ENCODE measurements at places on chromosomes 16 and 17.

GRCh38 chr16:26987597-26988010, 79.1 kb upstream of the C16orf82 start:
- no peak for DNase-seq

DNA sequence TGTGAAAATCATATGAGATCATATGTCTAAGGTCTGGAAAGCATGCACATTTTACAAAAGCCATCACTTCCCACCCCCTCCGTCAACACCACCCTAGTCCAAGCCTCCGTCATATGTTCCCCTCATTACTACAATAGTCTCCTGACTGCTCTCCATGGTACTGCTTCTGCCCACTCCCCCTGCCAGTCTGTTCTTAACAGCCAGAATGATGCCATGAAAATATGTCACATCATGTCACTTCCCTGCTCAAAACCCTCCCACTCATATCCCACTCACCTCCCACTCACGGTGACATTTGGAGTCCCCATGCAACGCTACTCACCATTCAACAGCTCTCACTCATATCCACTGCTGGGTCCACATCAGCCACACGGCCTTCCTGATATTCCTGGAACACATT, 432.3 kb downstream of the XYLT1 start:
- DNase-seq = no peak

- peak; percentile 59 for DNase-seq
Measured at GRCh38 chr17:13594762-13595598, 6.7 kb downstream of the HS3ST3A1 start.

GRCh38 chr16:57115168-57115513, 22.8 kb downstream of the CPNE2 start:
- DNase-seq = no peak

GRCh38 chr17:82844796-82845162, 5.0 kb upstream of the ZNF750 start:
- DNase-seq = no peak

DNA sequence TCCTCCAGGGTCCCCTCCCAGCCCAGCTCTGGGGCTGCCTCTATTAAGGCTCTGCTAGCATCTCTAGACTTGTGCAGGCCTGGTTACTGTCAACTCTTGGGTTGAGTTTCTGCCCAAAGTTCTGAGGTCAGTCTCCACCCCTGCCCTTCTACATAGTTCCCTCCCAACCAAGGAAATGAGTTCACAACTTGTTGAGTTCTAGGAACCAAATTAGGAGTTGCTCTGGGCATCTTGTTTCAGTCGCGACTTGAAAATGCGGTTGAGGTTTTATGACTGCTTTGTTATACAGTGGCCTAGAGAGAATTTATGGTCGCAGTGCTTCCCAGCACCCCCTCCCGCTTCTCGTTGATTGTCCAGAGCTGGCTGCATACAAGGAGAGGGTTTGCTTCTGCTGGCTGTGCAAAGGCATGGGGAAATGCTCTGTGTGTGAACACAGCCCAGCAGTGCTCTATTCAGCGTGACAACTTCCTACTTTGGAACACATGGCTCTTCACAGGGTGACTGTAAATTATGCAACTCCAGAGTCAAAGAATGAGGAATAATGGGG, 20.2 kb downstream of the GNAO1 start:
- no peak for DNase-seq

GRCh38 chr17:9792181-9792840, 919 bp upstream of the DHRS7C start:
- DNase-seq = peak; percentile 59

GRCh38 chr17:45906927-45907622, 12.7 kb downstream of the MAPT start:
- no peak for DNase-seq

DNA sequence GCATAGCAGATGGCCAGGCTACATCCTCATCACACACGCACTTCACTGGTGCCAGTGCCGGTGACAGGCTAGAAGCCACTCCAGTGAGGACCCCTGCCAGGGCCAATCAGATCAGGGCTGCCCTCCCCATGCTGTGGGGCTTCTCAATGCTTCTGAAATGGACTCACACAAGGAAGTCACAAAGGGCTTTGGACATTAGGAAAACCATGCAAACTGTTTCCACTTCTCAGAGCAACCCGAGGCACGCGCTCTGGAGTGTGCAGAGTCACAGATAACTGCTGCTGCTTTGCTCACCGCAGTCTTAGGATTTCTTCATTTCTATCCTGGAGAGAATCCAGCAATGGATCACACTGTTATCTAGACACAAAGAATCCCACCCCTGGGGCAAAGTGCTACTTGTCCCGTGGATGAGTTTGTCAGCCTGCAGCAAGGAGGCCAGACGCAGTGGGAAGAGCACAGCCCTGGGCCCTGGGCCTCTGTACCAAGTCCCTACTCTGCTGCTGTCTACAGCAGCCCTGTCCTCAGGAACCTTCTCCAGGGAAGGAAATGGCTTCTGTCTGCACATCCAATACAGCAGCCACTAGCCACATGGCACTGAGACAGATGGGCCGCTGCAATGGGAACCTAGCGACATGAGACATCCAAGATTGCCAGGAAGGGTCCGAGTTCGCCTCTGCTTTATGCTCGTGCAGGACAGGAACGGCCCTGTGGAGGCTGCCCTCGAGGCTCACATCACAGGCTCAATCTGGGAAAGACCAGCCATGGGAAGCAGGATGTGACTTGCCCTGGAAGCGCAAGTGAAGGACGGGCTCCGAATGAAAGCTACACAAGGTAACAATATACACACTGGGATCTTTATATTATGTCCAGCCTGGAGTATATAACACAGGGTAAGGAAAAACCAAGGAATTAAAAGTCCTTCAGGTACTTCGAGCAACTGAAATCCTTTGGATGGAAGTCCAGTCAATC, 169.3 kb downstream of the ZFHX3 start:
- DNase-seq = no peak

GRCh38 chr16:24116046-24116776, 139.9 kb upstream of the CACNG3 start:
- no peak for DNase-seq

- DNase-seq = no peak
Measured at GRCh38 chr17:17987901-17988300, 15.2 kb downstream of the DRC3 start.

DNA sequence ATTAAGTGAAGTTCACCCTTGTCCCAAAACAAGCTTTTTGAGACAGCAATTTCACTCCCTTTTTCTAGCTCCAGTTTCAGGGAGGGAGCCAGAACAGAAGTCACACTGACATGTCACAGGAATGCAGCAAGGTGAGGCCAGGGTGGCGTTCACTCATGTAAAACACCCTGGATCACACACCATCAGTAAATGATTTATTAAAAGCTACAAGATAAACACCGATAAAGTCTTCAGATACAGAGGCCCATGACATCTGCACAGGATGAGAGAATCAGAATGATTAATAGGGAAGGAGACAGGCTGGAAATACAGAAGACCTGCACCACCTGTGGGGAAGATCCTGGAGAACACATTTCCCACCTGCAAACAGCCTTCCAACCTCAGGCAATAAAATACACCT, 77.5 kb upstream of the DYNLRB2 start:
- DNase-seq = no peak

DNA sequence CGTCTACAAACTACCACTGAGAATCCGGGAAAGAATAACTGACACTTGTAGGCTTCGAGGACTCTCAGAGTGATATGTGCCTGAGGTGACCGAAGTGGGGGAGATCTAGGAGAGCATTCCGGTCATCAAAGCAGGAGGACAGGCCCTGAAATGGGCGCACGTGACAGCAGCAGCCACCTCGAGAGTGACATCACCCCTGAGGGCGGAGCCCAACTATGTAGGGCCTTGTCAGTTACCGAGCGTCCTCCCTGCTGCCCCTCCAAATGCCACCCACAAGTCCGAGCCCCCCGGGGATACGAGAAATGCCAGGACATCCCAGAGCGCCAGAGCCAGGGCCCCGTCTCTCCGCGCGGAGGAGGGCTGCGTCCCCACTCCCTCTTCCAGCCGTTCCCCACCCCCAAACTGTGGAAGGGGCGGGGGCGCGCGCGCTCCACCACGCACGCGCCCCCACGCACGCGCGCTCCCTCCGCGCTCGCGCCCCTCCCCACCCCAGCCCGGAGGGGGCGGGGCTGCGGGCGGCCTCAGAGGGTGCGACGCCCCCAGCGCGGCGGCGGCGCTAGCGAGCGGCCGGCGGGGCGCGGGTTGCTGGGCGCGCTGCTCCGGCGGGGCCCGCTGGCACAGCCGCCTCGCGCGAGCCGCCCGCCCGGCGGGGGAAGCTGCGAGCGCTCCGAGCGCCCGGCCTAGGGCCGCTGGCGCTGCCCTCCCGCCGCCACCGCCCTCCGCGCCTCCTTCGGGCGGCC, at the start of gene TANC2:
TANC2 (plus strand) TSS at position 550 of the 740 bp plus-strand sequence. CDS start 43,325 bp downstream, outside the sequence.
- peak; percentile 51 for DNase-seq

DNA sequence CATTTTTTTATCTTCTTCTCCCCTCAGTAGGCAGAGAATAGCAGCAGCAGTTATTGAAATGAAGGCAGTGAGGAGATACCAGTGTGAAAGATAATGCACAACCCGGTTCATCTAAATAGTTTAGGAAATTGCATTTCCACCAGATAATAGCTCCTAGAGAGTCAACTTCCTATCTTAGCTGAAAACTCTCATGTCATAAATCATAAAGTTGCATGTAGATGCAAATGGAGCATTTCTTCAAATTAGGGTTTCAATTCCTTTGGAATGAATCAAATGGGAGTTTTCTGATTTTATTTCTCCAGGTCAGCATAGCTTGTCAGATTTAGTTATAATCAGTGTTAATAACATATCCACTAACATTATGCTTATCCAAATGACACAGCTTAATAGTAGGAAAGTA, 335.3 kb downstream of the CNTNAP4 start:
- no peak for DNase-seq

- DNase-seq = no peak
Measured at GRCh38 chr17:35536664-35537171, 760 bp downstream of the SLFN12L start.

GRCh38 chr17:283911-284675, 68.5 kb downstream of the RPH3AL start:
- DNase-seq = no peak

DNA sequence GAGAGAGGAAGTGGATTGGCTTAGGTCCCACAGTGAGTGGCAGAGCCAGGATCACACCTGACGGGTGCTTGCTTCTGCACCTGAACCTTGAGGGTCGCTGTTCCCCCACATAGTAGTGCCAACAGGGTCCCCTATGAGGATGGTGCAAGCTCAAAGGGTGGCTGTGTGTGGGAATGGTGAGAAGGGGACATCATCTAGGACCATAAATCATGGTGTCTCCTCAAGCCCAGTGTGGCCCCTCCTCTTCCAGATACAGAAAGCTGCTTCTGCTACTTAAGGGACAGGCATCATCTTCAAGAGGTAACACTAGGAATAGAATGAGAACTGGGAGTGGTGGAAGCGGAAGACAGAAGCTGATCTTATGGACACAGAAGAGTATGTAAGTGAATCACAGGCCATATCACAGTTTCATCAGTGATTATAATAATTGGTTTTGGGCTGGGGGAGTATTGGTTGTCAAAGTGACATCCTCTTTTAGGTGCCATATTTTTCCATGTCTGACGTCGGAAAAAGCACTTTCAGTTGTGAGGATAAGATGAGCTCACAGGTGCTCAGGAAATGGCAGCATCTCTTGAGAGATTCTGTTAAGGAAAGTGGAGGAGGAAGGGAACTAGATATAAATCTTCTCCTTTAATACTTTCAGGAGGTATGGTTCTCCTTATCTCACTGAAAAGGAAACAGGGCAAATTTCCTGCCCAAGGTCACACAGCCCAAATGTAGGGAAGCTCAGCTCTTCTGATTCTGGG, 83.2 kb upstream of the HNF1B start:
- DNase-seq = no peak

DNA sequence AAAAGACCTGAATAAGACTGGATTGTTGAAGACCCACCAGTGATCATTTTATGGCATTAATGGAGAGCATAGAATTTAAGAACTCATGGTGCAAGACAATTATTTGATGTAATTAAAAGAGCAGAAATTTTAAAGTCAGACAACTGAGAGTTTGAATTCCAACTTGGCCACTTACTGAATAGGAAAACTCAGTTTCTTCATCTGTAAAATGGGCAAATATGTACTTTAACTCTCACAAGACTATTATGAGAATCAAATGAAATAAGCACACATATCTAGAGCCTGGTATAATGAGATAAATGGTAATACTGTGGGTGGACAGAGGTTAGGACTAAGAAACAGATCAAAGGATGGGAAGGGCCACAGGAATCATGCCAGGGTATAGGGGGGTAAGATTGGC, 88.0 kb downstream of the SOX9 start:
- DNase-seq = no peak

DNA sequence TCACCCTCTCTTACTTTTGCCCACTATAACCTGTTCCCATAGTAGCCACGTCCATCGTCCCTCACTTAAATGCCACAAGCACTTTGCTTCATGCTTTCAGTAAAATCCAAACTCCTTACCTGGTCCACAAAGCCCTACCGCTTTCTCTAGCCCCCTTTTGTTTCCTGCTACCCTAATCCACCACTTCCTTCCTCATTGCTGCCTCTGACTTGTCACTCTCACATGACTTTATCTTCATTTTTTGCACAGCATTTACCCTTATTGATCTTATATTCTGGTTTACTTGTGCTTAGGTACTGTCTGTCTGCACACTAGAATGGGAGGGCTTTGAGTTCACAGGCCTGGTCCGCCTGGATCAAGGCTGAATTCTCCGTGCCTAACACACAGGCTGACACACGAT, 340.0 kb downstream of the XYLT1 start:
- no peak for DNase-seq

GRCh38 chr16:69840975-69841374, 78.8 kb downstream of the WWP2 start:
- no peak for DNase-seq

DNA sequence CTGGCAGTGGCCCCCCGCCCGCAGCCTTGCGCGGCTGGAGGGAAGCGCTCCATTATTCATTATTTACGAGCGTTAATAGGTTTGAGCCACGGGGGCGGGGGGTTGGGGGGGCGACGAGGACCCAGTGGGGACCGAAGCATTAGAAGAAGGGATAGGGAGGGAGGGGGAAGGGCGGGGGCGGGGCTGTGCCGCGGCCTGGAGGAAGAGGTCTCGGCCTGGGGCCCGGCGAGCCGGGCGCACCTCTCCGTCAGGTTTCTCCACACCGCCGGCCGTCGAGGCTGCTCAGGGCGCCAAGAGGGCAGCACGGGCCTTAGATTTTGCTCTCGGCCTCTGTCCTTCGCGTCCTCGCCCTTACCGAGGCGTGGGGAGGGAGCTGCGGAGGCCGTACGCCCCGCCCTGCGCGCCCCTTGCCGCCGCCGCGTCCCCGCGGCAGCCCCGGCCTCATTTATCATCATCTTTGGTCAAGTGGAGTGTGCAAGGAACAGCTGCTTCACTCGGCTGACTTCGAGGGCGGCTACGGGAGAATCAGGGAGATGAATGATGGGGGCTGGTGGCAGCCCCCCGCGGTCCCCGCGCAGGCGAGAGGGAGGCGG, 54.2 kb downstream of the SREBF1 start:
- DNase-seq = no peak

DNA sequence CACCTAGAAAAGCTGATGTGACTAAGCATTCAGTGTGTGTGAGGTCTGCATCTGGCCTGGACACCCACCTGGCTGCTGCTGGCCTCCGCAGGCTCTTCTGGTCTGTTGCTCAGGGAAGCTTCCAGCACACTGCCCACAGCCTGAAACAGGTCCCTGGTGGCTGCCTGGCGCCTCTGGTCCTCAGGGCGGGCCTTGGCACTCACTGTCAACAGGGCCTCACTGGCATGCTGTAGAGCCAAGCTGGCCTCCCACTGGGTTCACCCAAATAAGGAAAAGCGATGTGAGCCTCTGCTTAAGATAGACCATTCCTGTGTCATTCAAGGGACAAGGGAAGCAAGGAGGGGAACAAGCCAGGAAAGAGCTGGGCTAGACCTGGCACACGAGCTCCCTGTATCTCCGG, 70.6 kb upstream of the BCO1 start:
- DNase-seq = no peak

GRCh38 chr17:799261-799660, 17.1 kb downstream of the MRM3 start:
- no peak for DNase-seq

All from foreskin keratinocyte (primary cell).